ENCODE measurements at places on chromosomes 6 and 20.

- no peak for DNase-seq
Measured at GRCh38 chr6:105391705-105392104, 11.2 kb downstream of the PREP start.

DNA sequence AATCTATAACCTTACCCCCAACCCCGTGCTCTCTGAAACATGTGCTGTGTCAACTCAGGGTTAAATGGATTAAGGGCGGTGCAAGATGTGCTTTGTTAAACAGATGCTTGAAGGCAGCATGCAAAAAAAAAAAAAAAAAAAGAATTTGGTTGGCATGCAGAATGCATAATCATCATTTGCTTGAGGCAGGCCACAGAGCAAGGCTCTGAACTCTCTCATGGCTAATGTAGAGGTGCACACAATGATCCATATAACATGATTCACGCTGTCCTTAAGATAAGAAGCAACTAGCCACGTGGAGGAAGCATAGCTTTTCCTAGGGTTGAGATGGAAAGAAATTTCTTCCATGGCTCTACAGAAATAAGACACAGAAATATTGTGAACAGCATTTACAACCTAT, 27.6 kb upstream of the RPN2 start:
- no peak for DNase-seq

DNA sequence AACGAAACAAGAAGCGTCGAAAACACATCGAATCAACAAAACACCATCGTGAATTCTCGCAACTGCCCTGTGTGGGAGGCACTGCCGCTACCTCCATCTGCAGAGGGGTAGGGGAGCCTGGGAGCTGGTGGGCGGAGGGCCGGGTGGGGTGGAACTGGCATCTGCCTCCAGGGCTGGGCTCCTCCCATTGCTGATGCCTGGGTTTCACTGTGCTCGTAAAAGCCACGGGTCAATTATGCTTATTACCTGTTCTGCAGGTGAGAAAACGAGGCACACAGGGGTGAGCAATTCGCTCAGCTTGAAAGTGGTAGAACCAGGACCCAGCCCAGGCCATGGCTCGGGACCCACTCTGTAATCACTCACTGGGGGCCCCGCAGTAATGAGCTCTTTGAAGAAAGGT, 16.5 kb upstream of the SULF2 start:
- DNase-seq, result no peak

GRCh38 chr6:52992980-52993920, 1.8 kb downstream of the GSTA4 start:
- no peak for DNase-seq

DNA sequence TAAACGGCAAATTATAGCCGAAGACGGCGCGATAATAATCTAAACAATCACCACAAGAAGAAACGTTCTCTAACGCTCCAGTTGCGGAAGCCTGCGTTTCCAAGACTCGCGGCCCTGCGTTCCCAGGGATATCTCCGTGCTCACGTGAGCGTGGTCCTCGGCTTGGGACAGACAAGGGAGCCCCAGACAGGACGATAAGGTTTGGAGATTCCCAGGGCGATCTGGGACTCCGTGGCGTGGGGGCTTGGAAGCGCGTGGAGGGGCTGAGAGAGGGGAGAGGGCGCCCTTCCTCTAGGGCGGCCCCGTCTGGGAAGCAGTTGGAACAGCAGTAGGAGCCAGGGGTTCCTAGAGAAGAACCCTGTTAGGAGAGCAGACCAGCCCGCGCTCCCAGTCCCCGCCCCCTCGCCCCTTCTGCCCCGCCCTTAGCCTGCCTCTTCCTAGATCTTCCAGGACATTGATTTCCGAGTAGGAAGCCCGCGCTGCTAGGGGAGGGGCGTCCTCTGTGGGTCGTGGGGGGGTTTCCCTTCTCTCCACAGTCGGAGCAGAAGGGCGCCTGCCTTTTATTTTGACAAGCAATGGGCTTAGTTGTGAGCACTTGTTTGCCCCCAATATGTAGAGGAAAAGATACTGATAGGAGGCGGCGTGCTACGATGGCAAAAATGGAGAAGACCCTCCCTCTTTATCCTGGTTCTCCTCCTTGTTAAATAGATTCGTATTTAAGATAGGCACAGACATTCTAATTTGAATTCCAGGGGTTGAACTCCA, 10.6 kb downstream of the NRN1 start:
- DNase-seq, result no peak

- no peak for DNase-seq
Measured at GRCh38 chr20:2320813-2321658, 25.2 kb downstream of the TGM3 start.

GRCh38 chr20:40251284-40251932, 437.6 kb downstream of the MAFB start:
- DNase-seq, result no peak

DNA sequence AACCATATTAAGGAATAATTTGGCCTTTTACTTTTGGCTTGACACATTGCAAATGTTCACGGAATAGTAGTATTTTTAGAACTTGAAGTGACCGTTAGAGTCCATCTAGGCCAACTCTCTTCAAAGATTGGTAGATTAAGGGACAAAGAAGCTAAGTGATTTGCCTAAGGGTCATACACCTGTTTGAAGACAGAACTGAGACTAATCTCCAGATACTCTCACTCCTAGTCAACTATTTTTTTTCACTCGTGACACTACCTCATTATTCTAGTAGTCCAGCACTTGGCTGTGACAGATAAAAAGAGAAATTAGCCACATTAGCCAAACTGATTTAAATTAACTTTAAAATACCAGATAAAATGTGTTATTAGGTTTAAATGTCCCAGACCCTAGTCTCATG, 10.6 kb downstream of the ACSS2 start:
- no peak for DNase-seq

DNA sequence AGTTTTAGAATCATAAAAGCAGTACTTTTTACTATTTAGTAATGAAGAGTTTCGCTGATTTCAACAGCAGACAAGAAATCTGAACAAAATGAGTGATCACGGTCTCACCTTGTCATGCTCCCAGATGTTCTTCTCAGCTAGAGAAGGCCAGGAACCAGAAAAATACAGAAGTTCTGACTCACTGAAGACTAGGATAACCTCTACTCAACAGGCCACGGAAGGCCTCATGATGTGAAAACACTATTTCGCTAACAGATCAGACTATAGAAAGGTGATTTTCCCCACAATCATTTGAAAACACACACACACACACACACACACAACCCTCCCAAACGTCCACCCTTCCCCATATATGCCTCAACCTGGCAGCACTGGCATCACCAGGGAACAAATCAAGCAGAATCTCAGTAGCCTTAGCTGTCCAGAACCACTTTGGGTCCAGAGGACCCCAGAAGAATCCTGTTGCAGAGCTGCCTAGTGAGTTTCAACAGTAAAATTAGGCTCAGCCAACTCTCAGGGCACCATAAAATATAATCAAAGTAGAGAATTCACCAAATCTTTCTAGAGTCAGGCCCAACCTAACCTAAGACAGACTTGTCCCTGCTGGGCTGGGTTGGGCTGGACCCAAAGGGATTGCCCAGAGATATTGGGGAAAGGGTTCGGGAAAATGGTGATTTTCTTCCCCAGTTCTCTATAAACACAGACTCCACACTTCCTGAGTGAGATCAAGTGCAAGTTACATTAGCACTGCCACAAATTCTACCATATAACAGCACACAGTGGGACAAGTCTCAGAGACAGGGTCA, 7.9 kb downstream of the EXOC2 start:
- no peak for DNase-seq

GRCh38 chr6:69980624-69981023, 114.3 kb downstream of the COL19A1 start:
- no peak for DNase-seq

DNA sequence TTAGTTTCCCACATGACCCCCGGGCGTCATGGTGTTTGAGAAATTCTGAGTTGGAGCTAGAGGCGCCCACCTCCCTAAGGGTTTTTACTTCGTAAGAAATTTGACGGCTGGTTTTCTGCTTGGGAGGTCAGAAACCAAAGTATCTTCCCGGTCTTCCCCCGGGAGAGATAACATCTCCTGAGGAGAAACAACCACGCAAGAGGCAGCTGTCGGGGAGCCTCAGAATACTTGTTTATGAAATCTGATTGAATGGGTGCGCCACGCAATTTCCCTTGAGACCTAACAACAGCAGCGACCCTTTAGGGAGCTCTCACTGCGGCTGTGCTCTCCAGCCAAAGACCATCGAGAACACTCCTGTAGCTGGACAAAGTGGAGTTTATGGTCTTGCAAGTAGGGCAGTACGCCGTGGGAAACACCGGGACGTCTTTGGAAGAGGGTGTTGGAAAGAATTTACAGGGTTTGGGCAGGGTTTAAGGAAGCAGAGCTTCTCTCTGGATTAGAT, 608 bp upstream of the EIF2S2 start:
- no peak for DNase-seq

DNA sequence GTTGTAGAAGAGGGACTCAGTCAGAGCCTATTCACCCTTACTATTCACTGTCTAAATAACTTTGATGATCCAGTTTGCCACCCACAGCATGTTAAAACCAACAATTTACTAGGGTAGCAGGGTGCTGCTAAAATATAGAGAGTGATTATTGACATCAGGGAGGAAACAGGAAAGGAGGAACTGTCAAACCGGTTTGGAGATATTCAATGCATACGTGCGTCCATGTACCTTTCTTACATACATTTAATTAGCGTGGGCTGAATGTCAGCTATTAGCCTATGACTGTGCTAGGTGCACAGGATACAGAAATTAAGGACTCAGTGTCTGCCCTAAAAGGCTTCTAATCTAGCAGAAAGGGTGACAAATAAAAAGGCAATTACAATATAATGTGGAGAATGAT, 57.2 kb downstream of the IL20RA start:
- DNase-seq, result no peak

DNA sequence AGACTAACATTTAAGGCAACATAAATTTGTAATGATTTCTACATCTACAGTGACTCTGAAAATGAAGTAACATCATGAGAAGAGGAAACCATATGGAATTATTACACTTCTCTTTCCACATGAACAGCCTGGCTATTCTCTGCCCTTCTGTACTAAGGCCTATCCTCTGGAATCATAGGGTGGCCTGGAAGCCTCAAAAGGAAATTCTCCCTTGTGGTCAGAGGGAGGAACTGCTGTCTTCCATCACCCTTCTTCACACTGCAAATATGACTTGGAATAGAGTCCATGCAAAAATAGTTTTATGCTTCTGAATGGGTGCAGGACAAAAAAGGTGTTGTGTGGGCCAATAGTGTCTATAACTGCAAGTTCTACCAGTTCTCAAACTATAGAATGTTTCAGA, 44.6 kb upstream of the SH3BGRL2 start:
- DNase-seq, result no peak

DNA sequence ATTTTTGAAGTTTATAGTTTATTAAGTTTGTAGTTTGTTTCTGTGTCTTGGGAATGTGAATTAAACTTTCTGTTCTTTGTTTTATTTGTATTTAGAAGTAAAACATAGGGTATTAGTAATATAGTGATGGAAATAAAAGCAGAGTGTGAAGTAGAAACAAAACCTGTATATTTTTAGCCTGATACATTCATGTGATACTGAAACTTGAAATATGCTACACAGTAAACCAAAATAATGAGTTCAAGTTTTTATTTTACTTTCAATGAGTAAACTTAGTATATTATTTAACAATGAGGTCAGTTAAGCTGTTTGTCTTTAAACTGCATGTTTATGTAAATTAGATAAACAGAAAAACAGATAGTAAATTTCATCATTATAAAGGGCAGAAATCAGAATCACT, 1592.6 kb downstream of the GRIK2 start:
- DNase-seq, result no peak

DNA sequence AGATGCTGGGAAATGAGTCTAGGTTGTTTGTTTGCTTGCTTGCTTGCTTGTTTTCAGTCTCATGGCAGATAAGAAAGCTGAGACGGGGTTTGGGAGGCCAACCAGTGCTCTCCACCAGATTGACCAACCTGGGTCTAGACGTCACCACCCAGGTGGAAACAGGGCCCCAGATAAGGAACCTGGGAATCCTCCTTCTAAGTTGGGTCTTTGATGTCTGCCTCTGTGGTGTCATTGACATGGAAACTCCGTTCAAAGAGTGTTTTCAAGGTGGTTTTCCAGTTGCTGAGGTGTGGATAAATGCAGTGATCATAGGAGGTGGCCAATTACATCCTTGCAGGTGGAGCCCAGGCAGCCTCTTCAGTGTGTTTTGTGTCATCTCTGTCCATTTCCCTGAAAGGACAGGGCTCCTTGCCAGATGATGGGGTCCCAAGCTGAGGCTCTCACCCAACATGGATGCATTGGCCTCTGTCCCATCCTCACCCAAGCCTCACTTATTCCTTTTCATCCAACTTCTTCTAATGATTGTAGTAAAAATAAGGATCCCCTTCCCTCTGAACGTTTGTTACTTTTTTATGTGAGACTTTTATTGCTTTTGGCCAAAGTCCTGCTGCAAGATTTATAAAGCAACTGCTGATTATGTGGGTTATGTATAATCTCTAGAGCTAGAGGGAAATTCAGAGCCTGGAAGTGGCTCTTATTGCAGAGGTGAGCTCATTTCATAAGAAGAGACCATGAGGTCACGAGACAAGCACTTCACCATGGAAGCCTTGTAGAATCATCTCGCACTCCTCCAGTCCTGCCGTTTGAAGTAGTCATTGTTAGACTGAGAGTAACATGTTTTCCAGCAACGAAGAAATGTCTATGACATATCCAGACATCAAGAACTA, 32.0 kb upstream of the SYNDIG1 start:
- DNase-seq, result no peak

DNA sequence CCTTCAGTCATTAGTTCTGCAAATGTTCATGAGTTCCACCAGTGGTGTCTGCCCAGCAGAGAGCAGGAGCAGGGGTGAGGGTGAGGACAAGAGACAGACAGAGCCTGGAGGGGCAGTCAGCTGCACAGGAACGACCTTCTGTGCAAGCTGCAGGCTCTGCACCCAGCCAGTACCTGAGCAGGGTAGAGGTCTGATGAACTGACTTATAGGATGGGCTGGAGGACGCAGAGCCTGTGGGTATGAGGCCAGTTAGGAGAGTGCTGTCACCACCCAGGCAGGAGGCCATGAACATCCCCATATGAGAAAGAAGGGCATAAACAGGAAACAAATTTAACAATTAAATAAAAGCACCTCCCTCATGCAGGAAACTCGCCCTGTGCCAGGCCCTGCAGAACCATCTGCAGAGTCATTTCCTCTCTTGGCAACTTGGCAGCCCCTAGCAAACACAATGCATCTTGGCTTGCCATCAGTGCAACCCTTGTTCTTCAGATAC, 17.9 kb downstream of the C6orf15 start:
- DNase-seq, result no peak

GRCh38 chr6:18692929-18693685, 306.0 kb downstream of the RNF144B start:
- DNase-seq, result no peak

GRCh38 chr6:135962731-135963130, 111.2 kb downstream of the PDE7B start:
- no peak for DNase-seq

- no peak for DNase-seq
Measured at GRCh38 chr6:168536665-168537539, 95.9 kb downstream of the SMOC2 start.

DNA sequence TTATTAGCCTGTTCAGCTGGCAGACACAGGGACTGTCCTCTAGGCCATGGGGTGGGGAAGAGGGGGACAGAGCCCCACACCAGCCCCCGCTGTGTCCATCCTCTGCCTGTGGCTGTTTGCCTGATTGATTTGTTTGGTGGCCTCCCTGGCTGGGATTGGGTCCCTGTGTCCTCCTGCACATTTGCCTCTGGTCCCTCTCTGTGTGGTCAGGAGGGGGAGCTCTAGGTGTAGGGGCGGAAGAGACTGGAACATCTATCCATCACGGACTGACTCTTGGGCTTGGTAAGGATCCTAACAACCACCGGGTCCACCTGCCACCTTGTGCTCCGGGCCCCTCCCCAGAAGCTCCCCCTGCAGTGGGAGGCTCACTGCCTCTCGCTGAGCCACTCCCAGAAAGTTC, 38.4 kb upstream of the CCDC167 start:
- no peak for DNase-seq

GRCh38 chr6:30656513-30656912, 9.6 kb downstream of the C6orf136 start:
- DNase-seq, result no peak

All from activated CD8-positive, alpha-beta memory T cell treated with anti-CD3 and anti-CD28 coated beads for 48 hours (primary cell).